CD4-positive, alpha-beta T cell (primary cell): ENCODE measurements at places on chromosomes 16 and 17. TPM values are rescaled to one million over a fixed set of nuclear protein-coding genes. Genes with fewer than 3 reads are reported as not detected.

DNA sequence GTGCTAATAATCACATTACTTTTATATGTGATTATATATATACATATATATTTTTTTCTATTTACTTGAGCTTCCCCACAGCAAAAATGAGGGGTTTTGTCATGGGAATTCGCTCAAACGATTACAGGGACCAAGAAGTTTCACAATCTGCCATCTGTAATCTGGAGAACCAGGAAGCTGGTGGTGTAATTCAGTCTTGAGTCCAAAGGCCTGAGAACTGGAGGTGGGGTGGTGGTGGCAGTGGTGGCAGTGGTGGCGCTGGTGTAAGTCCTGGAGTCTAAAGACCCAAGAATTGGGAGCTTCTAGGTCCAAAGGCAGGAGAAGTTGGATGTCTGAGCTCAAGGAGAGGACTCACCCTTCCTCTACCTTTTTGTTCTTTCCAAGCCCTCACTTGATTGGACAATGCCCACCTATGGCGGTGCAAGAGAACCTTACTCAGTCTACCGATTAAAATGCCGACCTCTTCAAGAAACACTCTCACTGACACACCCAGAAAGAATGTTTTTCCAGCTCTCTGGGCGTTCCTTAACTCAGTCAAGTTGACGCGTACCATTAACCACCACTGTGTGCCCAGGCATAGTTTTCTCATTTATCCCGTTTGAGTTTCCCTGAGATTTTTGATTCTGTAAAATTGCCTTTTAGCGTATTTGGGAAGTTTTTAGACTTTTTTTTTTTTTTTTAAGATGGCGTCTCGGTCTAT, 31.9 kb downstream of the POLR2A start:
- no peak overlapping the region for H3K27ac ChIP-seq
- no peak for DNase-seq
- H3K27me3 ChIP-seq = no peaks in the 10 kb centered on the region
- H3K4me1 ChIP-seq = no peaks in the 10 kb centered on the region
- H3K36me3 ChIP-seq = peaks cover 31% of the 10 kb centered on the region
- H3K4me3 ChIP-seq = no peak overlapping the region

DNA sequence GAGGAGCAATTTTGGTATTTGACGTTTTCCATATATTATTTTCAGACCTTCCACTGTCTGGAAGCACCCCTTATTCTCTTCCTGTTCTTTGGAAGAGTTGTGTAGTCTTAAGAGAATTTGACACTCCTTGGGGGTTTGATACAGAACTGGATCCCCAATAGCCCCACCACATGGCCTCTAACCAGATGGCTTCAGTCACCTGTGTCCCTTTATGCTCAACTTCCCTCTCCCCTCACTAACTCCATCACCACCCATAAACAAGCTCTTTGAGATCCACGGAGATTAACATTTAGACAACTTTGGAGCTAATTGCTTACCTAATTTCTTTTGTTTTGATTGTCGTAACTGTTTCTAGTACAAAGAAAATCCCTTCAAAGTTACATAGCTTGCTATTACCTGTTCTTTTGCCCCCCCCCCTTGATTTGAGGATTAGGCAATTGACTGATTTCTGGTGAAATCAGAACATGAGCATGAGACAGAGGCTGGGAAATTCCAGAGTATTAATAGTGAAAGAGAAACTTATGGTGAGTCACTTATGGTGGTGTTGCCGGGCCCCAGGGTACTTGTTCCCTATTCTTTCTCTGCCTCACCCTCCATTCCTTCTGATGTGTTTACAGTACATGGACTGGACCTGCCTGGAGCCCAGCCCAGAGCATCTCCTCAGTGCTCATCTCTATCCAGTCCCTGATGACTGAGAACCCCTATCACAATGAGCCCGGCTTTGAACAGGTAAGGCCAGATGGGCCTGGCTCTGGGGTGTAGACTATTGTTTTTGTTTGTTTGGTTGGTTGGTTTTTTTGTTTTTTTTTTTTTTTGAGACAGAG, 7.5 kb downstream of the UBE2Z start:
- H3K27me3 ChIP-seq = no peaks in the 10 kb centered on the region
- peaks cover 29% of the 10 kb centered on the region for H3K4me1 ChIP-seq
- H3K4me3 ChIP-seq = no peak overlapping the region
- peaks cover 81% of the 10 kb centered on the region for H3K36me3 ChIP-seq
- peak; percentile 81 for DNase-seq
- no peak overlapping the region for H3K27ac ChIP-seq

Gene OR2C1
- not detected for total RNA-seq

GRCh38 chr16:58578642-58579041, 51.0 kb downstream of the CNOT1 start:
- no peak overlapping the region for H3K4me3 ChIP-seq
- H3K36me3 ChIP-seq = peaks cover 98% of the 10 kb centered on the region
- no peaks in the 10 kb centered on the region for H3K27me3 ChIP-seq
- no peak for DNase-seq

Gene MSLN
- not detected for total RNA-seq

Gene IGFALS
- 0.80 TPM for total RNA-seq

DNA sequence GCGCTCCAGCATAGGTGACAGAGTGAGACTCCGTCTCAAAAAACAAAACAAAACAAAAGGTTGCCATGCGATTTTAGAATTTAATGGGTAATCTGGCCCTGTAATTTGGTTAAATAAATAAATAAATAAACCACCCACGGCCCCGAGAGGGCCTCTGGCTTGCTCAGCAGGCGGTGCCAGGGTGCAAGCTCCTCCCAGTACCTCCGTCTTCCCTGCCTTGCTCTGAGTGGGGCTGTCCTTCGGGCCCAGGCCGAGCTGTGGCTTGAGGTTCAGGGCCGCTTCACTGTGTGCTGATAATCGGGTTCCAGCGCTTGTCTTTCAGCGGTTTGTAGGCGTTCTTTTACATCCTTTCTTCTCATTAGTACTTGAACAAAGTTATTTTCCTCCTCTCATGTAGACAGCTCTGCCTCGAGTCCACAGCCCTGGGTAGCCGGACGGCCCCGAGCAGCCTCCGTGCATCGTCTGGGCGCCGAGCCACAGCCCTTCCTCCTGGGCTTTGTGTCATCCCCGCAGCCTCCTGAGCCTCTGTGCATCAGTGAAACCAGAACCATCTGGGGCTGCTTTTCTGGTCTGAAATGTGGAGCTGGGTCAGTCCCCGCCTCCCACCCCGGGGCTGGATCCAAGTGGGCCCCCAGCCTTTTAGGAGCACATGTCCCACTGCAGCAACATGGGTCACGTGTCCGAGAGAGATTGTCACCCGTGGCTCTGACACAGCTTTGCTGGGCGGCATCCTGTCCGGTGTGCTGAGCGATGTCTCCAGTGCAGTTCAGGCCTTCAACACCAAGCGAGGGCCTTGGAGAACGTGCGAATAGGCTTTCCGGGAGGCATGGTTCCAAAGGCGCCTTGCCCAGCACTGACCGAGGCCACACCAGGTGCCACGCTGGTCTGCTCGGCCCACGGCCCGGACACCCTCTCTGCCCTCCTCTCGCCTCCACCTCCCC, 157.4 kb upstream of the CHMP6 start:
- DNase-seq = no peak
- H3K4me3 ChIP-seq = no peak overlapping the region
- no peak overlapping the region for H3K27ac ChIP-seq
- peaks cover 16% of the 10 kb centered on the region for H3K36me3 ChIP-seq

DNA sequence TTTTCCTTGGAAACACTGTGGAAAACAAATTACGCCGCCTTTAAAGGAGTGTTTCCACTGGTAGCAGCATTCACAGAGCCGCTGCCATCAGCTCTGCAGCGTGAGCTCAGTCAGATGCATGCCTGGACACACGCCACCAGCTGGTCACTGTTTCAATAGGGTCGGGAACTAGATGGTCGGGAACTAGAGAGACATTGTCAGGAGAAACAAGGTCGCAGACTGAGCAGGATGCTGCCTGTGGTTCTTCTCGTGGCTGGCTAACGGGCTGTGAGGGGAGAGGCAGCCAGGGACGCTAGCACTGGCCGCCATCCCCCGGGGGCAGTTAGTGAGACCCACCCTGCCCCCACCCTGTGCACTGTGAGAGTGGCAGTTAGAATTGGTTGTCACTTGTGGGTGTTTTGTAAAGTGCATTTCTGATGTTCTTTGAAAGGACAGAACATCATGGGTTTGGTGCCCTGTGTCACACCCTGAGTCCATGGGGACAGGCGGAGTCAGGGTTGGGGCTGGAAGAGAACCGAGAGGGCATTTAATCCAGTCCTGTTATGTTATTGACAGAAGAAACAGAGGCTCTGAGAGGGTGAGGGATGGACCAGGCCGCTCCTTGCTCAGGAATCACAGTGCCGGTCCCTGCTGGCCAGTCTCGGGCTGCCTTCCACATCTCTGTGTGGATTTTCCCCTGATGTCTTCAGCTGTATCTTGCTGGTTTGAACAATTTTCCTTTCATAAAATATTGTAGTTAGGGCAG, 86.3 kb downstream of the SPECC1 start:
- no peaks in the 10 kb centered on the region for H3K36me3 ChIP-seq
- no peak overlapping the region for H3K27ac ChIP-seq
- DNase-seq = no peak
- H3K27me3 ChIP-seq = no peaks in the 10 kb centered on the region

Gene TPSAB1
- total RNA-seq = not detected

- no peak for DNase-seq
- no peak overlapping the region for H3K27ac ChIP-seq
- peaks cover 68% of the 10 kb centered on the region for H3K4me1 ChIP-seq
- H3K4me3 ChIP-seq = no peak overlapping the region
Observed at GRCh38 chr17:78174870-78175642, 6.7 kb downstream of the SYNGR2 start.

DNA sequence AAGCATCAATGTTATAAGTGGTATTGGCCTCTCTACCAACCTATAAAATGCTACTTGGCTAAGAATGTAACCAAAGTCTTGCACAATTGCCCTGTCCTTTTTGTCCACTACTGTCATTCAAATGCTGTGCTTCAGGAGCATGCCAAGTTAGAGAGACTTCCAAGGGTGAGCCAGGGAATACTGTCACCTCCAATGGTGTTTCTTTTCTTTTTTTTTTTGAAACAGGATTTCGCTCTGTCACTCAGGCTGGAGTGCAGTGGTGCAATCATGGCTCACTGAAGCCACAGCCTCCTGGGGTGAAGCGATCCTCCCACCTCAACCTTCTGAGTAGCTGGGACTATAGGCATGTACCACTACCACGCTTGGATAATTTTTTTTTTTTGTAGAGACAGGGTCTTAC, 43.7 kb upstream of the ERN1 start:
- no peak overlapping the region for H3K4me3 ChIP-seq
- peaks cover 23% of the 10 kb centered on the region for H3K36me3 ChIP-seq
- no peaks in the 10 kb centered on the region for H3K27me3 ChIP-seq
- H3K4me1 ChIP-seq = peaks cover 2% of the 10 kb centered on the region
- no peak for DNase-seq
- no peak overlapping the region for H3K27ac ChIP-seq

Gene KRTAP4-16
- total RNA-seq = not detected

Gene PRCD
- not detected for total RNA-seq

DNA sequence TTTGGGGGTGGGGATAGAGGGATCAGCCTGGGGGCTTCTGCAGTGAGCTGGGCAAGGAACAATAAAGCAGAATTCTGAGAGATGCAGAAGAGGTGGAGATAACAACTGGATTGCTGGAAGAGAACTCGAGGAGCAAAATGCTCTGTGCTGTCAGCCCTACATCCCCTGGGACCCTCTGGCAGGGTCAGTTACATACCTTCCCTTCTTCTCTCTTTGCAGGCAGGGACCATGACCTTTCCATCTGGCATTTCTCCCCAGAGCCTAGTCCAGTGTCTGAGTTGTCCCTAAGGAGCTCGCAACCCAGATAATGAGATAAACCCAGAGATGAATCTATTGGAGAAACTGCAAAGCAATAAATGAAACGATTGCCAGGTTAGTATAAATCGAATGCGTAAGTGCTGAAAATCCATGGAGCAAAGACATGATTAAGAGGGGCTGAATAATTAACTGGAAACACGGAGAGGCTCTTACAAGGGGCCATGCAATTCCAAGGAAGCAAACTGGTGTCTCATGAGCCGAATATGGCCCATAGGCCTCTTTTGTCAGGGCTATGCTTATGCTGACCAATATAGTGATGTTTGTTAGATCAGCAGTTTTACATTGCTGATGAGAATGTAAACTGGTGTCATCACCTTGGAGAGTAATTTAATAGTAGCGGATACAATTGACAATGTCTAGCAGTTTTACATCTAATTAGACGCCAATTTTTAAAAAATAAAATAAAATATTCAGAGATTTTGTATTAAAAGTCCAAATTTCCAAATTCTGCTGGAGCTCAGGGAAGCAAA, 129.4 kb upstream of the IRX5 start:
- H3K36me3 ChIP-seq = no peaks in the 10 kb centered on the region
- no peak overlapping the region for H3K4me3 ChIP-seq
- no peaks in the 10 kb centered on the region for H3K4me1 ChIP-seq
- no peak for DNase-seq
- H3K27me3 ChIP-seq = peaks cover 7% of the 10 kb centered on the region
- no peak overlapping the region for H3K27ac ChIP-seq

Gene TMEM238L
- not detected for total RNA-seq

DNA sequence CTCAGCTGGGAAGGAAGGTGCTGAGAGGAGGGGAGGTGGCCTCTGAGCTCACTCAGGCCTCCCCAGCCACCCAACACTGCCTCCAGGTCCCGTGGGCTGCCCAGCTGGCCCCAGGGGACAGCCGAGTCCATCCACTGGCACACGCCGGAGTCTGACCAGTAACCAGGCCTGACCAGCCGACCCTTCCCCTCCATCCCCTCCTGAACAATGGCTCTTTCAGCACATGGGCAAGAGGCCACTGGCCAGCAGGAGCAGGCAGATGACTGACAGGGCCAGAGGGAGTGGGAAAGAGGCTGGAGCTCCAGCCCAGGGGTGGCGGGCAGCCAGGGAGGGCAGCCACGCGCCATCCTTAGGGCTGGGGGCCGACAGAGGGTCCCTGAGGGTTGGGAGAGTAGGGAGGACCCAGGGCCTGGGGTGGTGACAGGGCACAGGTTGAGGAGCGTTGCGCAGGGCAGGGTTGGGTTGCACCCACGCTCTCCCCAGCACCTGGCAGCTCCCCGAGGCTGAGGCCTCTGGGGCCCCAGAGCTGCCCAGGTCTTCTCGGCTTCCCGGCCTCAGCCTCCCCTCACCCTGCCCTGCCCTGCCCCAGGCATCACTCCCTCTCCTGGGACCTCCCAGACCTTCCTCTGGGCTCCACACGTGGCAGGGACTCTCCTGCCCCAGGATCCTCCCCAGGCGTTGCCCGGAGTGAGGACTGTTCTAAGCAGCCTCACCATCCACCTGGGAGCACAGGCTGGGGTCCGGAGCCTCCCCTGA, 20.2 kb upstream of the SLC38A10 start:
- no peak for DNase-seq
- peaks cover under 1% of the 10 kb centered on the region for H3K27me3 ChIP-seq
- H3K27ac ChIP-seq = no peak overlapping the region
- no peaks in the 10 kb centered on the region for H3K4me1 ChIP-seq
- H3K36me3 ChIP-seq = no peaks in the 10 kb centered on the region
- H3K4me3 ChIP-seq = no peak overlapping the region
